ENCODE measurements at places on chromosomes 5 and 9.
A peak's percentile ranks its signal among the peaks of the same experiment; 100 is the strongest.

GRCh38 chr9:13948037-13948436 is 365.9 kb downstream of the NFIB start:
- no peak overlapping the region for H3K4me3 ChIP-seq
- no peaks in the 10 kb centered on the region for H3K36me3 ChIP-seq
- H3K27me3 ChIP-seq = no peaks in the 10 kb centered on the region
- no peak overlapping the region for H3K27ac ChIP-seq

DNA sequence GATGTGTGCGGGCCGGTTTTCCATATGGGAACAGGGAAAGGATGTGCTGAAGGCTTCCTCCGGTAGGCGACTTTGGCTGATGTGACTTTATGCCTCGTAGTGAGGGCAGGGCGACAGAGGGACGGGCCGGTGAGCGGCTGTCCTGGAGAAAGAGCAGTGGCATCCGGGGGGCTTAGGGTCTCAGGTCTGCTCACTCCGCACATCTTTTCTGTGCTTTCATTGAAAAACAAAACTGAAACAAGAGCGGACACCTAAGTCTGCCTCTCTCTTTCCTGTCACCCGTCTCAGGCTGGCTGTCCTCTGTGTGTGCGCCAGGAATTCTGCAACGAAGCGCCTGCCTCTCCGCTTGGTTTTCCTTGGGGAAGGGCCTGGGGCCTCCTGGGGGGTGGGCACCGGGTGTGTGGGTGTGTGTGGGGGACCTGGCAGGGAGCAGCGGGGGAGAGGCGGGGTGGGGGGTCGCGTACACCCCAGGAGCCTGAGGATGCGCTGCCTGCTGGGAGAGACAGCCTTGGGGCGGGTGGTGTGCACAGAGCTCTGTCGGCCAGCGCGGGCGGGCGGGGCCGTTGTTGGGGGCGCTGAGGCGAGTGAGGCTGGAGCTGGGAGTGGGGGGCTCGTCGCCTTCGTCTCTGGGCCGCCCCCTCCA is 580 bp upstream of the PRRX2 start:
- no peaks in the 10 kb centered on the region for H3K36me3 ChIP-seq
- no peak for DNase-seq
- peaks cover 19% of the 10 kb centered on the region for H3K27me3 ChIP-seq
- H3K27ac ChIP-seq = no peak overlapping the region

- H3K36me3 ChIP-seq = no peaks in the 10 kb centered on the region
- H3K27ac ChIP-seq = no peak overlapping the region
- no peaks in the 10 kb centered on the region for H3K27me3 ChIP-seq
- peaks cover 7% of the 10 kb centered on the region for H3K4me1 ChIP-seq
- H3K4me3 ChIP-seq = peak overlapping the region; percentile 64
Measured at GRCh38 chr9:136949239-136949816, 2.7 kb upstream of the LCN12 start.

GRCh38 chr5:8417316-8418048 is 548.5 kb downstream of the MTRR start:
- no peaks in the 10 kb centered on the region for H3K4me1 ChIP-seq
- H3K27me3 ChIP-seq = no peaks in the 10 kb centered on the region
- DNase-seq = no peak

DNA sequence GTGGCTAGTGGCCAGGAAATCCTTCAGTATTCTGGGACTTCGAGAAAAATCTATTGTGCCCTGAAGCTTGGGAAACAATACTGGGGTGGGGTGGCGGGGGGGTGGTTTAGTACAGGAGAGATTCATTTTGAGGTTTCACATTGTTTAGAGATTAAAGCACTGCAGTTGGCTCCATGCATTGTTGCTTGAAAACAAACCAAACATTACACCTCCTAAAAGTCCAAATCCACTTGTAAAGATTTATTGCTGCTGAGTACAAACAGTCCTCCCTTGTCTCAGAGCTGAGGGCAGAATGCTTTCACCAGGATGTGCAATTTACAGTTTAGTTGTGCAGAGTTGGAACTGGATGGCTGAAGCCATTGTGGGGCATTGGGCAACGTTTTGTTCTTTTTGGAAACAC is 49.4 kb downstream of the GGTA1 start:
- H3K4me3 ChIP-seq = no peak overlapping the region
- DNase-seq = no peak
- H3K36me3 ChIP-seq = no peaks in the 10 kb centered on the region
- peaks cover 8% of the 10 kb centered on the region for H3K4me1 ChIP-seq

DNA sequence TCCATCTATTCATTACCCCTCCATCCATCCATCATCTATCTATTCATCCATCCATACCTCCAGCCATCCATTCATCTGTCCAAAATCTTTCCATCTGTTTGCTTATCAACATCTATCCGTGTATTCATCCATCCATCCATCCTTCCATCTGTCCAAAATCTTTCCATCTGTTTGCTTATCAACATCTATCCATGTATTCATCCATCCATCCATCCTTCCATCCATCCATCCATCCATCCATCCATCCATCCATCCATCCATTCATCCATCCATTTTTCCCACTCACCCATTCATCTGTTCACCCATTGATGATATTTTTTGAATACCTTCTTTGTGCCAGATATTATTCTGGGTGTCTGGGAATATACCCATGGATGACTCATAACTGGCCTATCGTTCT is 12.8 kb downstream of the VCAN start:
- H3K36me3 ChIP-seq = peaks cover 67% of the 10 kb centered on the region
- H3K4me3 ChIP-seq = no peak overlapping the region
- DNase-seq = no peak
